ENCODE measurements at places on chromosomes 11 and 22.

GRCh38 chr11:2994336-2994730 is 2.2 kb upstream of the NAP1L4 start:
- no peak for DNase-seq

GRCh38 chr11:108593214-108593922 is at the start of gene EXPH5:
EXPH5 (minus strand) TSS chr11:108593768; CDS start chr11:108593536, 232 bp downstream.
- peak; percentile 97 for DNase-seq

- no peak for DNase-seq
Measured at GRCh38 chr11:126007238-126007637, 55.4 kb downstream of the CDON start.

DNA sequence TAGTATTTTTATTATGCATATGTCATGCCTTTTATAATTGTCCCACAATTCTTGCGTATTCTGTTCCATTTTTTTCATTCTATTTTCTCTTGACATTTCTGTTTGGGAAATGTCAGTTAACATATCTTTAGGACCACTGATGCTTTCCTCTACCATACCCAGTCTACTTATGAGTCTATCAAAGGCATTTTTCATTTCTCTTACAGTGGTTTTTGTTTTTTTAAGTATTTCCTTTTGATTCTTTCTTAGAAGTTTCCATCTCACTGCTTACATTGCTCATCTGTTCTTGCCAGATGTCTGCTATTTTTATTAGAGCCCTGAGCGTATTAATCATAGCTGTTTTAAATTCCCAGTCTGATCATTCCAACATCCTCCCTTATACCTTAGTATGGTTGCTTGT is 29.3 kb upstream of the OR8B8 start:
- no peak for DNase-seq

DNA sequence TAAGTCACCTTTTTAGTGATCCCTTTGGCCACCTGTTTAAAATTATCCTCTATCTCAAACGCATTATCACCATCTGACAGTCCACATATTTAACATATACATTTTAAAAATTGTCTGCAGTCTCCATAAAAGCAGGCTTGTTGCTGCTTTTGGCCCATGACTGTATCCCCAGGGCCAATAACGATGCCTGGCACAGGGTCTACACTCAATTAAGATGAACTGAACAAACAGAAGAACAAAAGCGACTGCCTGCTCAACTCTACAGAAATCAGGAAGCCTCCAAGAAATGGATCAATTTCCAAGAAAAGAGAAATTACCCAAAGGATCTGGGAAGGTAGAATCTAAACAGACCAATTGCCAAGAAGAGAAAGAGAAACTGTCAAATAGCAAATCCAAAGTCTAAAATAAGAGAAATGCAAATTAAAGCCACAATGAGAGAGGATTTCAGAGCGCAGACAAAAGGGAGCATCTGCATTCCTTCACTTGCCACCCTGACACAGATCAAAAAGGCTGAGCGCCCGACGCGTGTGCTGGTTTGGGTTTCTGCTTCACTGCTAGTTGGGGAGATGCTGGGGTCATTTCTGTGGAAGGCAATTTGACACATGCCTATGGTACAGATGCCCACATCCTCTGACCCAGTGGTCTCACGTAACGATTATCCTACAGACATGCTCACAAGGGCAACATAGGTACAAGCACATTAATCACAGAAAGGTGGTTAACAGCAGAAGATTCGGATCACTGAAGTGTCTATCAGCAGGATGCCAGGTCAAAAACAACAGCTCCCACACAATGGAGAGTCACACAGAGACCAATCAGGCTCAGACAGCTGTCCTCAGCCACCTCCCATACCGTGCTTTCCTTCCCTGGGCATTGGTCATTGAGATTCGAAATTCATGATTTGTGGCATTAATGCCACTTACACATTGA is 55.9 kb downstream of the SHISAL1 start:
- DNase-seq: no peak

GRCh38 chr22:30833322-30833721 is 135.3 kb downstream of the MORC2 start:
- no peak for DNase-seq

- no peak for DNase-seq
Measured at GRCh38 chr11:121435551-121436511, 16.3 kb upstream of the SORL1 start.

DNA sequence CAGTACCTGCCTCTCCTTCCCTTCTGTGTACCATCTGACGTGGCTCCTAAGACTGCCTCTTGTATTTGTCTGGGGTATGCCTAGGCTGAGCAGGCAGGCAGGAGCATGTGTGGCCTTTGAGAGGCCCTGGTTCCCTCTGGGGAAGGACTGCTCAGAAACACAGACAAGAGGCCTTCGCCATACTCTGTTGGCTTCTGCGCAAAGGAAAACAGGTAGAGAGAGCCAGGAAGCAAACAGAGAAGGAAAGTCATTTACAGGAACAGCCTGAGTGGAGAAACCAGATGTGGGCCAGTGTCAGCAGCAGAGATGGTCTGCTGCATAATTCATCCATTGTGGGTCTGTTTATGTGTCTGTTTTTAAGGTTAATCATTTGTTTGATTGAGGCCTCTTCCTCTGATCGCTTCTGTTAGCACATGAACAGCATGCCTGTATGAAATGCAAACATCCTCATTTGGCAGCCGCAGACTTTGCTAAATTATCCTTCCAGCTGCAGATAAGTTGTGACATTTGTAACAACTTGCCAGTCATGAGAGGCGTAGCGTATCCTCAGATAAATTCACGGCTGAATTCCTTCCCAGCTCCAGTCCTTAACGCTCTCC is 119.4 kb downstream of the GALNT18 start:
- no peak for DNase-seq

DNA sequence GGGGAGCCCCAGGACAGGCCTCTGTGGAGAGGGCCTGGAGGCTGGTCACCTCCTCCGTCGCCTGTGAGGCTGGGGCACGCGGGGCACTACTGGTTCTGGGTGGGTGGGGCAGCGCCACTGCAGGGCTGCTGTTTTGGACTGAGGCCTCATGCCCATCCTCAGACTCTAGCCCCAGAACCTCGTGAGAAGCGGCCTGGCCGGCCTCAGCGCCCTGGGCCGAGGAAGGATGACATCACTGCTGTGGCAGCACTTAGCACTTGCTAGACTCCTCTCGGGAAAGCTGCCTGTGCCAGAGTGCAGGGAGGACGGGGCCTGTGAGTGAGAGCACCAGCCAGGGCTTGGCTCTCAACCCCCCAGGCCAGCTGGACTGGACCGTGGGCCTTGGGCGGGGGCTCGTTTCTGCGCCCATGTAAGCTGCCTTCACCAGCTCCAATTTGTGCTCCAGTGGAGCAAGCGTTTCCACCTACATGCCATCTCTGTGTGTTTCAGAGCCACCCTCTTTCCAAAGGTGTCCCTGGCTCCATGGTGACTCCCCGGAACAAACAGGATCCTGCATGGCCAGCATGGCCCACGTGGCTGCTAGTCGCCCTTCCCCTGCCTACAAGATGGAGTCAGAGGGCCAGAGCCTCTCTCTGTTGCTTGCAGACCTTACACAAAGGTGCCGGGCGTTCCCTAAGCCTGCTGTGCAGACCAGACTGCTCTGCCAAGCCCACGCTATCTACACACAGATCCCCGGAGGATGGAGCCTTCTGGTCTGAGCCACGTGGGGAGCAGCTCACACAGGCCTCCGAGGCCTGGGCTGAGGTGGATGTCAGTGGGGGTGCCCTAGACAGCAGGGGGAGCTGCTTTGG is 102.9 kb downstream of the CTTN start:
- DNase-seq: no peak

- DNase-seq: no peak
Measured at GRCh38 chr11:363948-364761, 5.1 kb upstream of the B4GALNT4 start.

GRCh38 chr11:96481771-96482170 is 92.0 kb downstream of the JRKL start:
- no peak for DNase-seq

DNA sequence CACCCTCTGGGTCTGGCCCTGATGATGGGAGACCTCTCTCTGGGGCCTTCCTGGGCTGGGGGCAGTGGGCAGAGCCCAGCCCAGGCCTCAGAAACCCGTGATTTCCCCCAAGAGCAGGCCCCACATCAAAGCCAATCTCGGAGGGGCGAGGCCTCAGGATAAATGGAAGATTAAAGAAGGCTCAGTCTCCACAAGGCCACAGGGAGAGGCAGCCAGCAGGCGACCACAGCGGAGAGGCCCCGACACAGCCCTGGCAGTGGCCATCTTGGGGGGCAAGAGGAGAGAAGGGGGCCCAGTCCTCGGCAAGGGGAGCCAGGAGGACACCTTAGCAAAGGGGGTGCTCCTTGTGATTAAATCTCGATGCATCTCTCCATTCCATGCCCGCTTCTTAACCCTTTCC is 12.5 kb upstream of the CREB3L1 start:
- no peak for DNase-seq

DNA sequence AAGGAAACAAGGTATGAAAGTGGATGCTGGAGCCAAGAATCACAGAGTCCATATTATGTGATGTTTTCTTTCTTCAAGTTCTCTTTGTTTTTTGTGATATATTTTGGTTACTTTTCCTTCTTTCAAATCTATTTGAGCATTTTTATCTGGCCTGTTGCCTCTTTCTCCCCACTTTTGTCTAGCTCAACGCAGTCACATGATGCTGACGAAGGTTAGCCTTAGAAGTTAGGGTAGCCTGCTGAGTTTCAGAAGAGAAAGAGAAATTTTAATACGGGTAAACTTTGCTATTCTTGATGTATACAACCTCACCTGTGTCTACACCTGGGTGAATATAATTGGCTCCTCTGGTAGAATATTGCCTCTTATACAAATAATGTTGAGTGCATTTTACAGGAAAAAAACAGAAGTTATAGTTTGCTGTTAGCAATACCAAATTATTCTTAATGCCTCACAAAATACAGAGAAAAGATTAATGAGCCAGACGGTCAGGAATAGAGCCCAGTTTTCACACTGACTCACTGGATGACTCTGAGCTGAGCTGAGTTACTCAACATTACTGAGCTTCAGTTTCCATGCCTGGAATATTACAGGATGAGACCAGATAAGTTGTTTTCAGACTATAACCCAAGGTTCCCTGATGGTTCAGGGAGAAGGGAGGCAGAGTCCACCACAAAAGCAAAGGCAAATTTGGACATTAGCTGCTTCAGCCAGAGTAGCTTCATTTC is 161.6 kb upstream of the BDNF start:
- no peak for DNase-seq

DNA sequence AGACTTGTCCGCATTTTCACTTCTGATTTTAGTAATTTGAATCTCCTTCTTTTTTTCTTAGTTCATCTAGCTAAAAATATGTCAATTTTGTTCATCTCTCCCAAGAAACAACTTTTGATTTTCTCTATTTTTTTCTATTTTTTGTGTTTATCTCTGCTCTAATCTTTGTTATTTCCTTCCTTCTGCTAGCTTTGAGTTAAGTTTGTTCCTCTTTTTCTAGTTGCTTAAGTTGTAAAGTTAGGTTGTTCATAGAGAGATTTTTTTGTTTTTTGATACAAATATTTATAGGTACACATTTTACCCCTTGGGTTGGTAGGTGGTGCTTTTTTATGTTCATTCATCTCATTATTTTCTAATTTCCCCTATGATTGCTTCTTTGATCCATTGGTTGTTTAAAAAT is 22.1 kb upstream of the XKR3 start:
- DNase-seq: no peak

- no peak for DNase-seq
Measured at GRCh38 chr22:49418341-49418894, 409.3 kb downstream of the BRD1 start.

DNA sequence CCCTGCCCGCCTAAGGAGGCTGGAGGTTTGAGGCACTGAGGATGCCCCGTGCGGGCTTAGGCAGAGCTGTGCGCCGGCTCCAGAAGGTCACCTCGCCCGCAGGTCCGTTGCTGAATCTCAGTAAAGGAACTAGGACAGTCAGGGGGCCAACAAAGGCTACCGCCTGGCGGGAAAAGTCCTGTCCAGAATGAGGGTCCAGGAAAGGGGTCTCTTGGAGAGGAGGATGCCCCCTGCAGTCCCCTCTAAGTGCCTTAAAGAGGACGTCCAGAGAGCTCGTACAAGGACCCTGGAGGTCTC is 548 bp downstream of the PVALB start:
- no peak for DNase-seq

DNA sequence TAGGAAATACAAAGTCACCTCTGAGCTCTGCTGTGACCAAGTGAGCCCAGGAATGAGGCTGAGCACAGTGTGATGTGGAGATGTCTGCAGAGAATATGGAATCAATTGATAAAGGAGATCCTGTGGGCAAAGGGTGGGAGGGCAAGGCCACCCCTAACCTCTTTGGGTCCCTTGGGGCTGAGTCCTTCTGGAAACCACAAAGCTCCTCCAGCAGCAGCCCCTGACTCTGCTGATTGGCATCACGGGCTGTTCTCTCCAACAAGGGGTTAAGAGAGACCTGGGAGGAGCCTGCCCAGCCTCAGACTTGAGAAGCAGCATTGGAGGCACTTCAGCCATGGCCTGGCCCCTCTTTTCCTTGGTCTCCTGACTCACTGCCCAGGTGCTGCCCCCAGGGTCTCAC is 49.7 kb downstream of the GGTLC2 start:
- DNase-seq: no peak

Measured in SW 1271 (cell line).